ENCODE measurements at places on chromosomes 16 and 17.

- DNase-seq: no peak
These were observed 19.3 kb downstream of the MYLK3 start for GRCh38 chr16:46728806-46729205.

DNA sequence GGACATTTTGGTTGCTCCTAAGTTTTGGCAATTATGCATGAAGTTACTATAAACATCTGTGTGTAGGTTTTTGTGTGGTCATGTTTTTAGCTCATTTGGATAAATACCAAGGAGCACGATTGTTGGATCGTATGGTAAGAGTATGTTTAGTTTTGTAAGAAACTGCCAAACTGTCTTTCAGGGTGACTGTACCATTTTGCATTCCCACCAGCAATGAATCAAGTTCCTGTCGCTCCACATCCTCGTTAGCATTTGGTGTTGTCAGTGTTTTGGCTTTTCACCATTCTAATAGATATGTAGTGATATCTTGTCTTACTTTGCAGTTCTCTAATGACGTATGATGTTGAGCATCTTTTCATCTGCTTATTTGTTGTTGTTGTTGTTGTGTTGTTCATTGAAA lies 20.2 kb downstream of the TENT4B start:
- no peak for DNase-seq

GRCh38 chr17:40535924-40536294 lies 29.4 kb downstream of the CCR7 start:
- DNase-seq: no peak

DNA sequence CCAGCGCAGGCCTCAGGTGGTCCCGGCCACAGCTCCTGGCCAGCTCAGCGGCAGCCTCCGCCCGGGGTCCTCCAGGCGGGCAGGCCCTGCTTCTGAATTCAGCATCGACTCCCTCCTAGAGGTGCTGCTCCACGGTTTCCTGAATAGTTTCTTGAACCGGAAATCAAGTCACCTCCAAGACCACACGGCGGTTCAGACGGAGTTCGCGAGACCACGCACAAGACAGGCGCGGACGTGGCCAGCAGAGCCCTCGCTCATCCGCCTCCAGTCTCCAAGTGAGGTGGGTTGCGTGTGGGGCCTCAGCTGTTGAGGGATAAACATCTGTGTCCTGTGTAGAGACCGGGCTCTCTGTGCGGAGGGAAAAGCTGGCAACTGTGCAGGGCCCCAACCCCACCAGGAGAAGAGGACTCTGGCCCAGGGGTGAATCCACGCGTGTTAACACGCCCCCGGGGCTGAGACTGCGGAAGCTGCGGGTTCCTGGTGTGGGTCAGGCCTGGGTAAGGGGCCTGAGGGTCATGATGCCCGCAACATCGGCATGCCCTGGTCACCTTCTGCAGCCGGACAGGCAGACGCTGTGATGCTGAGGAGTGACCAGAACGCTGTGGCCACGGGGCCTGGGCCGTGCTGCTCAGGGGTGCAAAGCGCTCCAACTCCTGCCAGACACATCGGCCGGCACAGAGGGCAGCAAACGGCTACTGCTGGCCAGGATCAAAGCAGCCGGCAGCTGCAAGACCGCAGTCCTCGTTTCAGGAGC lies 55.0 kb upstream of the METRNL start:
- DNase-seq: no peak

DNA sequence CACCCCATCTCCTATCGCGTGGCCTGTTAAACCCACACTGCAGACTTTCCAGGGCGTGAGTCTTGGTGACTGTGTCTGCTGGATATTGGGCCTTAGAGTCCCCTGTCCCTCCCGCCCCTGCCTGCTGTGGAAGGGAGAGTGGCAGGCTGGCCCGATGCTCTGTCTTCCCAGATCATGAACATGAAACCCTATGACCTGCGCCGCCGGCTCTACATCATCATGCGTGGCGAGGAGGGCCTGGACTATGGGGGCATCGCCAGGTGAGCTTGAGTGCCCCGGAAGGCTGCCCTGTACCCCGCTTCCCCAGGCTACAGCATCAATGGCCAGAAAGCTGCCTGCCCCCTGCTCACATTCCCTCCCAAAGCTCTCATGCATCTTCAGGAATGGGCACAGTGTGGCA lies 19.5 kb upstream of the CLEC18A start:
- no peak for DNase-seq

GRCh38 chr17:68210570-68211315 lies 37.1 kb upstream of the AMZ2 start:
- no peak for DNase-seq

DNA sequence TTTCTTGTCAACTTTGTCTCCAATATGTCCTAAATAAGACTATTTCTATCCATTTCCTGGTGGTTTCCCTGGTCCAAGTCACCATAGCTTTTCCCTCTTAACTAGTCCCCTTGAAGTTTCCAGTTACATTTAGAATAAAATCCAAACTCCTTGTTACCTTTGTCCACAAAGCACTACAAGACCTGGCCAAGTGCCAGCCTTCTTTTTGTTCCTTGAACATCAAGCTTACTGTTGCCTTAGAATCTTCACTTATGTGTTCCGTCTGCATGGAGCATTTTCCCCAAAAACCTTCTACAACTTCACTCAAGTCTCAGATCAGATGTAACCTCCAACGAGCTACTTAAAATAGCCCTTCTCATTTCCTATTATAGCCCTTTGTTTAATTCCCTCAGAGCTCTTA lies 101.4 kb downstream of the ITFG1 start:
- DNase-seq: no peak

DNA sequence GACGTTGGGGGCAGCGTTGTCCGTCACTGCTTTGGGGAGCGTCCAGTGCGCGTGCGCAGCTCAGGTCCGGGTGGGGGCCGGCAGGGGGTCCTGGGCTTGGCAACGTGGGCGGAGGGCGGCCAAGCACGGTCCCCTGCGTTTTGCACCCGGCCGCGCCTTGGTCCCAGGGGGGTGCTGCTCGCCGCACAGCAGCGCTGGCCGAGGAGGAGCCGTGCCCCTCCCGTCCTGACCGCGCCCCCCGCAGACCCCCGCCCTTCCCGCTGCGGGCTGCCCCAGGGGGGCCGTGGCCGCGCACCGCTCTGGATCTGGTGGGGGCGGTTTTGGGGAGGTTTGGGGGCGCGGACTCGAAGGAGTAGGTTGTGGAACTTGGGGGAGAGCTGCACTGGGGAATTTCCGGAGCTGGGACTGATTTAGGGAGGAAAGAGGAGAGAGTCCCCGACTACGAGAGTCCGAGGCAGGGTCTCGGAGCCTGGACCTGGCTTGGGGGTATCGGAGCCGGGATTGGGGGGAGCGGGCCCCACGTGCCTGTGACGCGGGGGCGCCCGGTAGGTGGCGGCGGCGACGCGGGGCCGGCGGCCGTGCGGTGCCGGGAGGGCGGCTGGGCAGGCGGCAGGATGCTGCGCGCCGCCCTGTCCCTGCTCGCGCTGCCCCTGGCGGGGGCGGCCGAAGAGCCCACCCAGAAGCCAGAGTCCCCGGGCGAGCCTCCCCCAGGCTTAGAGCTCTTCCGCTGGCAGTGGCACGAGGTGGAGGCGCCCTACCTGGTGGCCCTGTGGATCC lies at the start of gene SLC9A5:
Gene SLC9A5 (plus strand): TSS at position 579 of the 777 bp plus-strand sequence. CDS start 36 bp downstream, at position 615.
- DNase-seq: no peak

GRCh38 chr17:44323359-44324091 lies 1.1 kb downstream of the SLC25A39 start:
- no peak for DNase-seq

DNA sequence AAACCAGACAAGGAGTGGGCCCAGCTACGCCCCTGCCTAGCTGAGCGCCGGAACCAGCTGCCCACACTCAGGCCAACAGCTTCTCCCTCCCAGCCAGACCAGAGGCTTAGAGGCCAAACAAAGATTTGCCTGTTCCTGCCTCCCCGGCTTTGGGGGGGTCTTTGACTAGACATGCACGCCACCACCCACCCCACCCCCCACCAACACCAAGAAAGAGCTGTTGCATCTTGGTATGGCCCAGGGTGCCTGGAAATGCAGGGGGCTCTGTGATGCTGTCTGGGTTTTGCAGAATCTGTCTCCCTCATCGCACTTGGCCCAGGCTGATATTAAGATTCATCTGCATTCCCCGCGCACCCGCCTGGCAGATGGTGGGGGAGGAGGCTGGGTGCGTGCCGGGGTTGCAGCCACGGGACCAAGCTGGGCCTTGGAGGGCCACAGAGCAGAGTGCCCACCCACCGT lies 1.3 kb upstream of the NXPH3 start:
- no peak for DNase-seq

All from stimulated activated CD4-positive, alpha-beta T cell treated with anti-CD3 and anti-CD28 coated beads, Interleukin-4, amount 100 ng/mL, for 1 hour (primary cell).